A673 (cell line): ENCODE measurements at places on chromosomes 2 and 18.

DNA sequence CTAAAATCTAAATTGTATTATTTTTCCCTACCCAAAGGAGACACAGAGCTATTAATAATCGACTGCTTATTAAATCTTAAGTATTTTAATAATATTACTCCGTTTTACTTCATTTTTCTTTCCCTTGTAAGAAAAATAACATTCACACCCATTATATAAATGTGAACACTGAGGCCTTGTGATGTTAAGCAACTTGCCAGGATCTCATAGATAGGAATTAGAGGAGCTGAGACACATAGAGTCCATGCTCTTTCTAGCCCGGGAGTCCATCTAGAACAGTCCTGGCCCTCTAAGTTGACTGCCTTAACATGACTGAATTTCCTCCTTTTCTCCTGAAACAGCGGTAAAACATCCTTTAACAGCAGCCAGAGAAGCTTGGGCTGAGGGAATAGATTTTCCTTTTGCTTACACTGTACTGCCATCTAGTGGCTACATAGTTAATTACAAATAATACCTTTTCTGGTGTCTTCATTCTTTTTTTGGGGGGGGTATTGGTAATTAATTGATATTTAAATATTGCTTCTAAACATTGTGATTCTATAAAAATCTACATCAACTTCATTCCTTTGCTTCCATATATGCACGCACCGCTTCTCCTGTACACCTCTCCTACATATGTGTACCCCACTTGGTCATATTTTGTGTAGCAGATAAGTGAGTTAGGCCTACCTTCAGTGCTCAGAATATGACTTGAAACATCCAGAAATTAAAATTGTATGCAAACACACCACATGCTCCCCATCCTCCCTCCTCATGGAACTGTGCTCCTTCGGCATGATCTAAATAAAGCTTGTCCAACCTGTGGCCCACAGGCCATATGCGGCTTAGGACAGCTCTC lies 125.8 kb upstream of the HNMT start:
- peak; percentile 60 for DNase-seq

- DNase-seq: no peak
Measured at GRCh38 chr2:162734866-162735265, 103.7 kb downstream of the KCNH7 start.

DNA sequence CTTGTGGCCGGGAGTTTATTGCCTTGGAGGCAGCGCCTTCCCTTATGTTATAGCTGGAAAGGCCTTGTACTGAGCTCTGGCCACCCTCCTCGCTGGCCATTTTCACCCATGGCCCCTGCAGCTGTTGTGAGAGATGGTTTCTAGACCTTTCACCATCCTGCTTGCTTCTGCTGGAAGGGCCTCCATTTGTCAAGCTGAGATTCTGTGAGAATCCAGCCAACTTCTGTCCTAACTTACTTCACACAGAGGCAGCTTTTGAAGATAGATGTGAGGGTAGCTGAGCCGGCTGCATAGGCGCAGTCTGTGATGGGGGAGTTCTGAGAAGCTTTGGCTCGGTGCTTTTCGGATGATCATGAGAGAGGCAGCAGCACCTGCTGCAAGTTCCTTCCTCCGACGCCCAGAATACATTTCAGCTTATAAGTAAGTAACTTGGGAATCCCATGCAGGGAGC lies 8.7 kb downstream of the CTIF start:
- no peak for DNase-seq

DNA sequence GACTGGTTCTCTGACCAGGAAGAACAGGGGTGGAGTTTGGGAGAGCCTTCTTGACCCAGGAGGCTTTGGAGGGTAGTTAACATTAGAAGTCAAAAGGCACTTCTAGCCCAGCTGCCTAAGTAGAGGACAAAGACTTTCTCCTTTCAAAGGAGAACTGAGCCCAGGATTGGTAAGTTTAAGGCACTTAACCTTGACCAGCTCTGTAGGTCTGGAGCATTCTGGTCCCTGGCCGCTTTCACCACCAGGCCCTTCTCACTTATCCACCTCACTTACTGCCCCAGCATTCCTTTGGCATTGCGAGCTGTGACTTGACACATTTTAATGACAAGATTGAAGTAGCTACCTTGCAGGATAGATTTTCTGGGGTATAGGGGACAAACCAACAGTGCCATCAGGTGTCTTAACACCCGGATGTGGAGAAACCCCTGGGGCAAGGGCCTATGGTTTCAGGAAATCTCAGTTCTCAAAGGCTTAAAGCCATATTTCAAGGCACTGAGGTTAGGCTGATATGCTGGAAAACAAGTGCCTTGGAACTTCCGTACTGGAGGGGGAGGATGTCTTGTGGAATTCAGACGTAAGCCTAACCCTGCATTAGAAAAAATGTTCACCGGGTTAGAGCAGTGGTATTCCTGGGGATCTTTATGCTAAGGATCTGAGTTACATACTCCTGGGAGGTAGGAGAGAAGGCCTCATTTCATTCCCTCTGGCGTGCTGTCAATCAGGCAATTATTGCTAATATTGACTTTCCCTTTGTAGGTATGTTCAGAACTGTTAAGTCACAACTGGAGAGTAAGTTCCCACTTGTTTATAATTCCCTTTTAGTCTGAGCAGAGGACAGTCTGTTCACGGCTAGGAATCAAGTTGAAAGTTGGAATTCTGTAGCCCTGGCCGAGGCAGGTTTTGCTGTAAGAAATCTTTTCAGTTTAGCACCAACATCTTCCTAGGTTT lies 4.3 kb downstream of the C2orf68 start:
- DNase-seq: no peak

- no peak for DNase-seq
Measured at GRCh38 chr2:142100139-142100873, 30.5 kb downstream of the LRP1B start.

DNA sequence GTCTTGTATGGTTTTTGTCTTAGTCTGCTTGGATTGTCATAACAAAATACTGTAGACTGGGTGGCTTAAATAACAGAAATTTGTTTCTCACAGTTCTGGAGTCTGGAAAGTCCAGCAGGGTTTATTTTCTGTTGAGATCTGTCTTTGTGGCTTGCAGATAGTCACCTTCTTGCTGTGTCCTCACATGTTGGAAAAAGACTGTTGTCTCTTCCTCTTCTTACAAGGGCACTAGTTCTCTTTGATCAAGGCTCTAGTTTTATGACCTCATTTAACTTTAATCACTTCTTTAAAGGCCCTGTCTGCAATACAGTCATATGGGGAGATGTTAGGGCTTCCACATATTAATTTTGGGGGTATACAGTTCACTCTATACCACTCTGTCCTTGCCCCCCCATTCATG lies 56.5 kb downstream of the NBEAL1 start:
- no peak for DNase-seq

- DNase-seq: no peak
Measured at GRCh38 chr2:196962325-196962724, 35.8 kb upstream of the PGAP1 start.

DNA sequence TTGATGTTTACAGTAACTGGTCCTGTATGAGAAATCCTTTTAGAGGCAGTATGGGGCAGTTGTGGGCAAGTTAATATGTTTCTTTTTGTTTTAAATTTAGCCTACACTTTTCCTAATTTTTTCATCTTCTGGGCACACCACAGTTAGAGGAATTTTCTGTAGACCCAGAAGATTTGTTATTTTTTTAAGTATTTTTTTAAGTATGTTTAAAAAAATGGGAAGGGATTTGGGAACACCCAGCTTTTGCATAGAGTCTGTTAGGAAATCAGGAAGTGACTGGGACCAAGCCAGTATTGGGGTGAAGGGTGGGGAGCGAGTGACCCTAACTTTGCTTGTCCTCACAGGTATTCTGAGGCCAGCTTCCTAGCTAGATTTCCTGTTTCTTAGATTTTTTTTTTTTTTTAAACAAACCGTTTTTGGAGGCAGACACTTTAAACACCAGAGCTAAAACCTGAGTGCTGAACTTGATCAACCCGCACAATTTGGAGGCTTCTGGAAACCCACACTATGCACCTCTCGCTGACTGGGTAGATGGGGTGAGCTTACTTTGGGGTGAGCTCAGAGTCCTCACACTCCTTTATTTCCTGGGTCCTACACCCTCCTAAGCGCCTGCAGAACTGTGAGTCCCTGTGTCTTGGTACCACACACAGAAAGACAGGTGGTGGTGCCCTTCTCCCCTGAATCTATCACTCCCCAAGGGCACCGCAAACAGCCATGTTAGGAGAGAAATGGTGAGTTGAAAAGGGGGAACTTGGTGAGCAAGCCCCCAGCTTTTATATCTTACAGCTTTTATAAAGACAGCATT lies 5.2 kb downstream of the GATA6 start:
- DNase-seq: no peak

- peak; percentile 18 for DNase-seq
Measured at GRCh38 chr2:193253014-193253530, 1058.3 kb upstream of the TMEFF2 start.

DNA sequence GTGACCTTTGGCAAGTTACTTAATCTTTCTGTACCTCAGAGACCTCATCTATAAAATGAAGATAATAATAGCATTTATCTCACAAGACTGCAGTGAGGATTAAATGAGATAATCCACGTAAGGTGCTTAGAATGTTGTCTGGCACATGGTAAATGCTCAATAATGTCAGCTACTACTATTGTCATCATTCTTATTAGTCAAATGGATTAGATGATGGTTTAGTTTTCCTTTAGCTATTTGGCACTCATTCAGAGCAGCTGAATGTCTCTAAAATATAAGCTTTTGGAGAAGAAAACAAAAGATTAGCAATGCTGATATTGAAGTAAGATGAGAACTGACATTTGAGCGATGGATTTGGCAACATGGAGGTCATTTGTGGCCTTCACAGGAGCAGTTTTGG lies 125.1 kb downstream of the AQP4 start:
- no peak for DNase-seq

DNA sequence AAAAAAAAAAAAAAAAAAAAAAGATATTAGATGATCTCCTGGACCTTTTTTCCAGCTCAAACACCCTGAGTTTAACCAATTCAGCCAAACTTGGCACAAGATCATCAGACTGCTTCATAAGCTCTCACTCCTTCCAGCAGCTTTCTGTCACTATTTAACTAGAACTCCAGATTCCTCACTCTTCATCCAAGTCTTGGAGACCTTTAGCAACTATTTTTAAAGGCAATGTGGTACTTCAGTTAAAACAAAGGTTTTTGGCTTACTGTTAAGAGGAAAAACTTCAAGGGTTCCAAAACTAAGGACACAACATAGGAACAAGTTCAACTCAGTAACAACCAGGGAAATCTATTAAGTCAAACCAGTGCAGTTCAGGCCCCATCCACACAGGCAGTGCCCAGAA lies 23.2 kb downstream of the LAMA1 start:
- no peak for DNase-seq

- DNase-seq: no peak
Measured at GRCh38 chr2:212299333-212299732, 239.3 kb downstream of the ERBB4 start.

DNA sequence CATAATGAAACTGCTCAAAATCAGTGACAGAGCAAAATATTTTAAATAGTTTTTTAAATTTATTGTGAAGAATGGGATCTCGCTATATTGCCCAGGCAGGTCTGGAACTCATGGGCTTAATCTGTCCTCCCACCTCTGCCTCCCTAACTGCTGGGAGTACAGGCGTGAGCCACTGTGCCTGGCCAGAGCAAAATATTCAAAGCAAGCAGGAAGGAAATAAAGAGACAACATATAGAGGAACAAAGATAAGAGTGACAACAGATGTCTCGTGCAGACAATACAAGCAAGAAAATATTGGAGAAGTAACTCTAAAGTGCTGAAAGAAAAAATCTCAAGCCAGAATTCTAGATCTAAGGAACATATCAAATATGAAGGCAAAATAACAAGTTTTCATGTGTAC lies 5.0 kb upstream of the SCLY start:
- no peak for DNase-seq

GRCh38 chr2:230908595-230909191 lies 16.3 kb downstream of the GPR55 start:
- peak; percentile 87 for DNase-seq

DNA sequence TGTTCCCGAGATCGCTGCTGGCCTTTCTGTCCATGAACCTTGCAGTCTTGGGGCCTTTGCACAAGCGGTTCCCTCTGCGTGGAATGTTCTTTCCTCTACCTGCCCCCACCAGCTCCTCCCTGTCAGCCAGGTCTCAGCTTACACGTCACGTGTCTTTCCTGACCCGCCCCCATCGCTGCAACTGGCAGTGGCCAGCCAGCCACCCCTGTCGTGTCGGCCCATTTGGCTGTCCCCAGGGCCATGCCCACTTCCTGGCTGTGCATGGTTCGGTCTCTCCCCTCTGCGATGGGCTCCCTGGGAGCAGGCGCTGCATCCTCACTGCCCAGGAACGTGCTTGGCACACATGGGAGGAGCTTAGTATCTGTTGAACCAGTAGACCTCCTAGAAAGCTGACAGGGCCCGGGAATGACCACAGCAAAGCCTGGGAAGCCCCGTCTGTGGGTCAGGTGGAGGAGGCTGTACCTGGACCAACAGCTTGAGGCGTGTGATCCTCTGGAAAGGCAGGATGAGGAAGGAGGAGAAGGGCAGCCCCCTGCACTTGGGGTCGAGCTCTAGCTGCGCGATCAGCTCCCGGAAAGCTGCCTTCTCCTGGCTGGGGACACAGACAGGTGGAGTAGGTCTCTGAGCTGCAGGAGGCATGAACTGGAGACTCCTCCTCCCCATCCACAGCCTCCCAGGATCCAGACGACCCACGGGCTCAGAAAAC lies 21.0 kb downstream of the SNORC start:
- peak; percentile 46 for DNase-seq

DNA sequence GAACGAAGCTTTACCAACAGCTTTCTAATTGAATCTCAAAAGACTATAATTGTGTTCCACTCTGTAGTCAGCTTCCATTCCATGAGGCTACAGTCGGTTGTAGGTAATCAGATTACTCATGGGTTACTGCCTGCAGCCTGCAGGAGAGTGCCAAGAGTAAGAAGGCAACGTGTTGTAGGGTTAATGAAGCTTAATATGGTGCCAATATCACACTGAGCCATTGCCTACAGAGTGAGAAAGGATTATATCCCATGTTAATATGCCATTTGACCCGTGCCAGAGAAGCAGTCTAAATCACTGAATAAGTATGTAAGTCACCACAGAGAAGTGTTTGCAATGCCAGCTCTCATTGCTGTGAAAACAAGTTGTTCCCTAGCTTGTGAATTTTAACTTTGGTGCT lies 734.5 kb upstream of the ACVR2A start:
- peak; percentile 64 for DNase-seq

GRCh38 chr2:207939342-207940108 lies 85.8 kb downstream of the PLEKHM3 start:
- no peak for DNase-seq

GRCh38 chr2:181123798-181124231 lies 143.4 kb downstream of the UBE2E3 start:
- peak; percentile 51 for DNase-seq
